ENCODE measurements at places on chromosomes 5 and 9. TPM values are rescaled to one million over a fixed set of nuclear protein-coding genes. Genes with fewer than 3 reads are reported as not detected.

PCDHGC4 gene
- polyA plus RNA-seq = 2.8 TPM

PRDM9 gene
- not detected for polyA plus RNA-seq

GTF2H2C gene
- polyA plus RNA-seq = 29.0 TPM

PRKACG gene
- polyA plus RNA-seq = not detected

PLCXD3 gene
- polyA plus RNA-seq = 0.14 TPM

IFNA7 gene
- not detected for polyA plus RNA-seq

PCDHGA6 gene
- 7.4 TPM for polyA plus RNA-seq

PAPPA gene
- polyA plus RNA-seq = 1.6 TPM

HACD4 gene
- polyA plus RNA-seq = 3.5 TPM
